ENCODE measurements at places on chromosomes 2 and 18.

DNA sequence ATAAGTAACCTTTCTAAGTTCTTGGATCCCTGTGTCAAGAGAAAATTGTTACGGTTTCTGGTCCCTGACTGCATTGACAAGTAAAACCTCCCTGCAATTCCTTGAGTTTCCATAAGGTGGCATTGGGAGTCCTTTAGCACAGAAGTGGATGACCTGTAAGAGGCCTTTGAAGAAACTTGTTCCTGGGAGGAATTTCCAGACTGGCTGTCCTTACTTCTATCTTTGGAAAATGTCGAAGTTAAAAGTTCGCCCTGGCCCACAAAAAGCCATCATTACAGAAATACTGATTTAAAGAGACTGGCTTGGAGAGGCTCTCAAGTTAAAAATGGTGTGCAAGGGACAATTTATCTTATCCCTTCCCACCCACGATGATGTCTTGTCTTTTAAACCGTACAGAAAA is 218.4 kb downstream of the CDH20 start:
- DNase-seq, result peak; percentile 47

GRCh38 chr18:23226930-23227725 is 91.8 kb downstream of the CABLES1 start:
- no peak for DNase-seq

GRCh38 chr2:241011751-241012510 is 13.5 kb downstream of the SNED1 start:
- DNase-seq, result no peak

DNA sequence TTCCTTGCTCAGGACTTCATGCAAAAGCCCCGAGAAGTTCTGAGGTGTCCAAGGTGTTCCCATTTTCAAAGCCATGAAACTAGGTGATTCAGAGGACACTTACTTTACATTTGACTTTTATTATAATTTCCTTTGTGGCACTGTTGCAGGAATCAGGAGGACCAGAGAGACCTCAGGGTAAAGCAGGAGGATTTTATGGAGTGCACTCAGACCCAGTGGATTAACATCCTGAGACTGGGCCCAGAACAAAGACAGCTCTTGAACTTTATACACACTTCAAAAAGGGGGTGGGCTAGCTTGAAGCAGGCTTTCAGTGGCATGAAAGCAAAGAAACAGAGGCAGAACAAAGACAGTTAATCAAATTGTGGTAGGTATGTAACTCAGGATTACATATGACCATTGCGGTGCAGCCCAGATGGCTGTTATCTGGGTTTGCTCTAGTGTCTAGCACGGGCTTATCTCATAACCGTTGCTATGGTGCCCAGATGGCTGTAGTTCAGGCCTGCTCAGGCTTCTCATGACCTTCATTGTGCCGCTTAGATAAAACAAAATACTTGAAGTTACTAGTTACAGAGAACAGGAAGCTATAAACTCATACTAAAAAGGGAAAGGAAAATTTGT is 39.4 kb downstream of the TMEM182 start:
- no peak for DNase-seq

- DNase-seq, result no peak
These were observed 440.9 kb downstream of the NRXN1 start for GRCh38 chr2:50591021-50591420.

GRCh38 chr18:50633992-50634391 is 74.1 kb downstream of the MAPK4 start:
- no peak for DNase-seq

- no peak for DNase-seq
These were observed 196.0 kb downstream of the FHOD3 start for GRCh38 chr18:36493349-36494159.

GRCh38 chr2:176156301-176156806 is 753 bp upstream of the HOXD3 start:
- no peak for DNase-seq

DNA sequence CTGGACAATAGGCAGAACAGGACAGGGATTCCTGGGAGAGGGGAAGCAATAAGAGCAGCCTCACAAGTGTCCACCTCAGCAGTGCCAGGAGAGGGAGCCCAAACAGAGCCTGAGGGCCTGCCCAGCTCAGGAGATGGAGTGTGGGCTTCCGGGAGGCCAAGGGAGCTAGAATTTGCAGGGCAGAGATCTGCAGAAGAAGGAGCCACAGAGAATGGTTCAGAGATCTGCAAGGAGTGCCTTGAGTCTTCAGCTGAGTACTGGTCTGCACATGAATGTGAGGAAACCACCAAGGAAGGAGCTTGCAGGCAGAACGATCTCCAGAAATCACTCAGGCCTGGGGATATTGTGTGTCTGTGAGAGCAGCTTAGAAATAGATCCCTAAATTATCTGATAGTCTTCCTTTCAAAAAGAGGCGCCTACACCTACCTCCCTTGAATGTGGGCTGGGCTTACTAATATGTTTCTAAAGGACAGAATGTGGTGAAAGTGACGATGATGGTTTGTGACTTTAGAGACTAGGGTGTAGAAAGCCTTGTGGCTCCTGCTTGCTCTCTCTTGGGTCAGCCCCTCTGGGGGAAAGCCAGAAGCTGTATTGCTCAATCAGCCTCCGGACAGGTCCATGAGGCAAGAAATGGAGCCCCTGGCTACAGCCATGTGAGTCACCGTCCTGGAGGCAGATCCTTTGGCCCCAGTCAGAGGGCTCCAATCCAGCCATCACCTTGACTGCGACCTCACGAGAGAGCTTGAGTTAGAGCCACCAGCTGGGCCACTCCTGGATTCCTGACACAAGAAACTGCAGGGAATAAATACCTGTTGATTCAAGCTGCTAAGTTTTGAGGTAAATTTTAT is 7.6 kb upstream of the LPIN1 start:
- DNase-seq, result peak; percentile 45

DNA sequence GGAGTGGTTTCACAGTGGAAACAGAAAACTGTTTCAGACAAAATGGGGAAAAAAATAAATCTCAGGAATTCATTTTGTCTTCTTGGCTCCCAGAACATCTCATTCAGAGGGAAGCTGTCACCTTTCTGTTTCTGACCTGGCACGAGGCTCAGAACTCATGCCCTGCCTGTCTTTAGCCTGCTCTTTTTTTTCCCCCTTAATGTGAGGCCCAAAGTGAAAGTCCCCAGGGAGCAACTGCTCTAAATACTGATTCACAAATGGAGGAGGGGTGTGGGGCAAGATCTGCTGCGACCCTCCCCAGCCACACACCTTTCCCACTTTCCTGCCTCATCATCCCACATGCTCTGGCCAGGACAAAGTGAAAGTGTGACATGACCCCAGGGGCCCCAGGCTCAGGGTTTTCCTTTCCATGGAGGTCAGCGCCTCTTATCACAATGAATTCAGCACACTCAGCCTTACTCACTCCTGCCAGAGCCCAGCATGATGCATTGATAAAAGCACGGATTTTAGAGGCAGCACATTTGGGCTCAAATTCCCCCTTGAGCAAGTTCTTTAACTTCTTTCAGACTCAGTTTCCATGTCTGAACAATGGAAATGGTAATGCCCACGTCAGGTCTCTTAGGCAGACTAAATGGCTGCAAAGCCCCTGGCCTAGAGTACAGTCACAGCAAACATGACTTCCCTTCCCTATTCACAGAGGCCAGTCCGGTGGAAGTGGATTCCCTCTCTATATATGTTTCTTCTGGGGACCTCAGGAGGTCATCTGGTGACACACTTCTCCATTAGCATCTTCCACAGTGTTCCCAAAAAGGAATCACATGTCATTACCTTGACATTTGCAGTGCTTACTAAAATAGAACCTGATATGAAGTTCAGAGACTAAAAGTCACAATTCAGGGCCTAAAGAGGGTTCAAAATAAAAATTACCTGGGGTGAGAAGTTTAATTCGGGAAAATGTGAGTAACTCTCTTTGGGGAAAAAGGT is 55.3 kb upstream of the TMEM163 start:
- no peak for DNase-seq

Data from HL-60 (cell line).